Stimulated activated CD4-positive, alpha-beta T cell treated with anti-CD3 and anti-CD28 coated beads, Interleukin-15, amount 100 ng/mL, for 1 hour (primary cell): ENCODE measurements at places on chromosomes 4 and X.

GRCh38 chr4:145808848-145809512 is 129.0 kb downstream of the C4orf51 start:
- DNase-seq, result no peak

DNA sequence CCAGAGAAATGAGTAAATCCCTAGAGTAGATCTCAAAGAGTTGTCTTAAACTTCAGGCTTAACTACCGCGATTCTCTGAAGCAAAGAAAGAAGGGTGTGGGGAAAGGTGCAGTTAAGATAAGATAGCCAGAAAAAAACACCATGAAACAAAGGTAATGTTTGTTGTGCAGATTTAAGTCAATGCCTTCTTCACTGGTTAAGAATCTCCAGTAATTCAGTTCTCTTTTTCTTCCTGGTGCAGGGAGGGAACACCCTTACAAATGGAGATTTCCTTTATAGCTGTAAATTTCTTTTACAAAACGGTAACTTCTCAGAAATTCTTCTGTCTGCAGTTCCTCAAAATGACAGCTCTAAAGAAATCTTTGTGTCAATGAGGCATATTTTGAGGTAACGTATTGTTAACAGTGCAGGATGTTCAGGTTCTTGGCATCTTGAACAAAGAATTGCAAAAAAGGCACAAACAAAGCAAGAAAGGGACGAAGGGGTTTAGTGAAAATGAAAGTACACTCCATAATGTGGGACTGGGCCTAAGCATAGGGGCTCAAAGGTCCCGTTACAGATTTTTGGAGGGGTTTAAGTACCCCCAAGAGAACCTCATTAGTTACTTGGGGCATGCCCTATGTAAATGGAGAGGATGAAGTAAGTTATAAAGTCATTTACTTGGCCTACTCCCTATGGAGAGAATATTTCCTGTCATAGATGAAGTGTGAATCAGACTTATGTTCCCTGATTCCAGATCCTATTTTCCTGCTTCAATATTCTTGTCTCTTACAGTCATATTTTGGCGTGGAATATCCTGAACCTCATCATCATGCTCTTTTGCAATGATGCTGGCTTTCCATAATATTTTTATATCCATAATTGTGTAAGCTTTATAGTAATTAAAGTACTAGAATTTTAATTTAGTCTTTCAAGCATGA is 492.0 kb downstream of the PCDH11X start:
- no peak for DNase-seq

DNA sequence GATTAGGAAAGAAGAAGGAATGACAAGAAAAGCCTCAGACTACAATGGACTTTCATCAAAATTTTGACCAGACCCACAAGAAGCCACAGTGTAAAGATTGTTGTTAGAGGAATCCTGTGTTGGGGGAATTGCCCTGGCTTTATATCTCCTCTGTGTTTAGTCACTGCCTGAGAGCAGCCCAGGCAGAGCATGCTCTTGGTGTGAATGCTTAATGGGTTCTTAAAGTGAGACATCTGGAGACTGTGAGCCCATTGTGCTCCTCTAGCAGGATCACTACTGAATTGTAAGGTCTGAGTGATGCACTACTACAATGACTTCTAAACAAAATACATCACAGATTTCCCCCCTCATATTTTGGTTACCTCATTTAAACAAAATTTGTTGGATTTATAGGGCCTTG is 1860.5 kb upstream of the ADGRL3 start:
- no peak for DNase-seq

GRCh38 chrX:103453655-103454054 is 65.6 kb downstream of the RAB40A start:
- no peak for DNase-seq

- no peak for DNase-seq
Measured at GRCh38 chrX:9596837-9597236, 132.0 kb downstream of the TBL1X start.

DNA sequence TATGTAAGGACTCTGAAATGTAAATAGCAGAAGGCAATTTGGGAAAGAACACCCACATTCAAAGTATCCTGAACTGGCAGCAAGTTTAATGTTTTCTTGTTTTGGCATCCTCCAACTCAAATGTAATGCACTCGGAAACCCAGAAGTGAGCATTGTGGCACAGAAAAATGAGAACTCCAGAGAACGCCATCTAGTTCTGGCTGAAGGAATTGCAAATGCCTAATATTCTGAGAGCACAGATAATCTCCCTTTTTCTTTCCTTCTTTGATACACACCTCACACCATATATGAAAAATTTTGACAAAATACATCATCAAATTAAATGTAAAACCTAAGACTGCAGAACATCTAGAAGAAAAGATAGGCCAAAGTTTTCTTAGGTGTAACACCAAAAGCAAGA is 52.1 kb downstream of the PWWP3B start:
- DNase-seq, result no peak

DNA sequence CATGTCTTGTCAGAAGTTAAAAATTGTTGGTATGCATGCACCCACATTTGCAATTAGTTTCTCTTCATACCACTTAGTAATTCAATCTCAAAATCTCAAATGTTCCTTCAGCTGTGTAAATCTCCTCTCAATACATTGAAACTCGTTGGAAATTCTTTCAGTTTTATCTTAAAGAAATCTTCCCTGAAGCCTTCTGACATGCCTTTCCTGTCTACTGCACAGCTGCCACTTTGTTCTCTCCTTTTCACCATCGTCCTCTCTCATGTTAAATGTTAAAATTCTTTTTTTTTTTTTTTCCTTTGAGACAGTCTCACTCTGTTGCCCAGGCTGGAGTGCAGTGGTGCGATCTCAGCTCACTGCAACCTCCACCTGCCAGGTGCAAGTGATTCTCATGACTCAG is 30.9 kb downstream of the MCUB start:
- no peak for DNase-seq

DNA sequence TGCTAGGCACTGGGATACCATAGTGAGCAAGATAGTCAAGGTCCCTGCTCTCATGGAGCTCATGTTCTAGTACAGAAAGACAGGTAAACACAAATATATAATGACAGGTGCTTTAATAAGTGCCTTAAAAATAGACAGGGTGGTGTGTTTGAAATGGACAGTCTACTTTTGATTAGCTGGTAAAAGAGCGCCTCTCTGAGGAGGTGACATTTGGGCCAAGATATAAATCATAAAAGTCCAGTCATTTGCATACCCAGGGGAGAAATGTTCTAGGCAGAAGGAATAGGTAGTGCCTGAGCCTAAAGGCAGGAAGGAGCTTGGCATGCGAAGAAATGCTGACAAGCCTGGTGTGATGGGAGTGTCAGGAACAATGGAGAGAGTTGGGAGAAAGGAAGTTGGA is 83.6 kb downstream of the DNAAF6 start:
- no peak for DNase-seq

DNA sequence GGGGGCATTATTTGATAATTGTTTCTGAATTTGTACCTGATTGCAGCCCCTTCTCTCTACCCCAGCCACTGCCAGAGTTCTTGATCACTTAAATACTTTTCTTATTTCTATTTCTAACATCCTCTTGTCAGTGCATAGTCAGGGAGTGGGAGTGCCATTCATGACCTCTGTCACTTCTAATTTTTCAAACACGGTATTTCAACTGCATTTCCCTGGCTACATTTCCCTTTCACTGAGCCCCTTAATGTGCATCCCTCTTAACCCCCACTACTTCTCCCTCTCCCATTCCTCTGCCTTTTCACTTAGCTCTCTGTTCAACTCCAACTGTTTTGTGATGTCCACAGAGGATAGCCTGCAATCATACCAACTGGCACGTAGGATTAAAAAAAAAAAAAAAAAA is 128.3 kb upstream of the NAP1L5 start:
- no peak for DNase-seq

DNA sequence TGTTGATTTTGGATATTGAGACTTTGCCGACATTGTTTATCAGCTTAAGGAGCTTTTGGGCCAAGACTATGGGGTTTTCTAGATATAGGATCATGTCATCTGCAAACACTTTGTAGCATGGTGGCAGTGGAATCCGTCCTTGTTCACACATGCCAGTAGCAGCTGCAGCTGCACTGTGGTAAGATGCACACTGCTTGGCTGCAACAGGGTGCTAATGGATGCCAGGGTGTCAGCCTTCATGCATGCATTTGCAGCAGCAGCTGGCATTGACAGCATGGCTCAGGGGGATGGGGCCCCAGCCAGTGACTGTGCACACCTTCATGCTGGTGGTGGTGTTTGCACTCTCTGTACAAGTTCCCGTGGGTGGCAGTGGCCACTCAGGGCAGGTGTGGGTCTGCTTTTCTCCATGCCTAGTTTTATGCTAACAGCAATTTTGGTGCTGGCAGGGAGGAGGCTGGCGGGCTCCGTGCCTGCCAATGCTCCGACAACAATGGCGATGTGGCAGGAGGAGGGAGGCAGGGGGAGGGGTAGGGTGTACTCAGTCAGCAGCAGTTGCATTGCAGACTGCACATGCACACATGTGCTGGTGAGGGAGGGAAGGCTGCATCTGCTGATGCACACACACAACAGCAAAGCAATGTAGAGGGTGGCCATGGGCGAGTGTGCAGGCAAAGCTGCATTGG is 37.5 kb downstream of the BEX3 start:
- DNase-seq, result no peak

- DNase-seq, result no peak
Measured at GRCh38 chrX:11040405-11040804, 70.7 kb upstream of the HCCS start.
